ENCODE measurements at places on chromosomes 1 and 21.

- DNase-seq = no peak
Observed at GRCh38 chr1:10975567-10976326, 36.7 kb upstream of the TARDBP start.

- no peak for DNase-seq
Observed at GRCh38 chr1:81304187-81304586, 496.5 kb upstream of the ADGRL2 start.

DNA sequence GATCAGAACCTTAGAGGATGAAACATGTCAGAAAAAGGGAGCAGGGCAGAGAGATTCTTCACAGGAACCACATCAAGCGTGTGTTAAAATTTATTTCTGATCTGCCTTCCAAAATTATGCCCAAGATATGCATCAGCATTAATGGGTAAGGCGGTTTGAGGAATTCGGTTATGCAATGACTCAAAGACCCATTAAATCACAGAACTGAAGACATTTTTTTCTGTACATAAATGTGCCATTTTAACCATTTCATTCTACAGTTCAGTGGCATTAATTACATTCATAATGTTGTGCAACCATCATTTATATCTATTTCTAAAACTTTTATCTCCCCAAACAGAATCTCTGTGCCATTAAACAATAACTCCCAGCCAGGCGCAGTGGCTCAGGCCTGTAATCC, 43.4 kb downstream of the CNST start:
- DNase-seq = no peak

- peak; percentile 66 for DNase-seq
Observed at GRCh38 chr1:93614986-93615581, 66.6 kb downstream of the BCAR3 start.

DNA sequence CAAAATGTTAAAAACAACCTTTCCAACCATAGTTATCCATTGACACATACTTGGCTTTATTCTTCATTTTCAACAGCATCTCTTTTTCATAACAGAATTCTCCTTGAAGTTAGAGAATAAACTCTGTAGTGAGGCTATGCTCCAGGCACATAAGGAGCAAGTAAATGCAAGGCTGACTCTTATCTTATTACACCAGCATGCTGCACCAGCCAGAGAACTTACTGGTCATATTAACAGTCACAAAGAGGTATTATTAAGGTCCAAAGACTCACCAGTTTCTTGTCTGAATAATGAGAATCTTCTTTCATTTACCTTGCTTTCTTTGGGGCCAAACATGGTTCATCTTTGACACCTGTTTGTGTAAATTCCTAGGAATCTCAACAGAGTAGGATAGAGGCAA, 71.3 kb upstream of the IVNS1ABP start:
- DNase-seq = no peak
